ENCODE measurements at places on chromosomes 1 and 21. TPM values are rescaled to one million over a fixed set of nuclear protein-coding genes. Genes with fewer than 3 reads are reported as not detected.

DNA sequence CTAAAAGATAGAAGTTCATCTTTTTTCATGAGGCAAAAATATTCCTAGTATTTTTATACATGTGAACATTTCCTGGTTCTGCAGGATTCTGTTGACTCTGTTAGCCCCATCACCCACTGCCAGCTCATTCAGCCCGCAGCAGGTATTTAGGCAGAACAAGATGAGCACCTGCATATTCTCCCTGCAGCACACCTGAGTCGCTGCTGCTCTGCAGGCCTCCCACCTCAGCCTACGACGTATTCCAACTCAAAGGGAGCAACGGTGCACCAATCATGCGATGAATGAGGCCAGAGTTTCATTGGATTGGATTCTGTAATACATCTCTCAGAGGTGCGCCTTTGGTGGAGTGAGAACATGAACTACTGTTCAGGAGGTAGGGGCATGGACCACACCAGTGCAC is 87.6 kb downstream of the CNIH3 start:
- no peak for DNase-seq

GRCh38 chr21:27561116-27561515 is 594.2 kb upstream of the ADAMTS5 start:
- DNase-seq = no peak

DNA sequence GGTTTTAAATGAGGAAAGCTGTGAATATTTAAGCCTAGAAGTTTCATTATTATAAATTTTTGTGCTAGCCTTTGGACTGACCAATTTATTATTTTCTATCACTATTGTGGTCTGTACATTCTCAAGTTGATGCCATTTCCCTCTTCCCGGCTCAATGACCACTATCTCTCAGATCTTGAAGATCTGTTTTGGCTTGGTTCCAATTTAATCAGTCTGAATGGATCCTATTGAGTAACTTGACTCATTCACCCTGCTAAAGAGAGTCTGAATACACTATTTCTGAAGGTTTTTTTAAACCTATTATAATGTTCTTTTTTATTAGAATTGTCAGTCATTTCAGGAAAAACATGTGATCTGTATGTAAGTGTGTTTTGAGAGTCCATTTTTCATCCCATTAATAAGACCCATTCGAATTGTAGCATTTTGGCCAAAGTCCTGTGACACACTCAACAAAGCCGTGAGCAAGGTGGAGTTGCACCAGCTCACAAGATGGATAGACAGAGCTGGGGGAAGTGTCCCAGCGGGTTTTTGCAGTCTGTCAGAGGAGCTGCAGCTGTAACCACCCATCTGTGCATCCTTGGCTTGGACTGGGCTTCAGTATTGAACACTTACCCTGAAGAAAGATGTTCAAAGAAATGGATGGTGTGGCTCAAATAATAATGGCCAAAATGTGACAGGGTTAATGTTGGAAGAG is 145.6 kb downstream of the NFIA start:
- no peak for DNase-seq

- no peak for DNase-seq
These were observed 55.5 kb downstream of the CASQ2 start for GRCh38 chr1:115712911-115713609.

DNA sequence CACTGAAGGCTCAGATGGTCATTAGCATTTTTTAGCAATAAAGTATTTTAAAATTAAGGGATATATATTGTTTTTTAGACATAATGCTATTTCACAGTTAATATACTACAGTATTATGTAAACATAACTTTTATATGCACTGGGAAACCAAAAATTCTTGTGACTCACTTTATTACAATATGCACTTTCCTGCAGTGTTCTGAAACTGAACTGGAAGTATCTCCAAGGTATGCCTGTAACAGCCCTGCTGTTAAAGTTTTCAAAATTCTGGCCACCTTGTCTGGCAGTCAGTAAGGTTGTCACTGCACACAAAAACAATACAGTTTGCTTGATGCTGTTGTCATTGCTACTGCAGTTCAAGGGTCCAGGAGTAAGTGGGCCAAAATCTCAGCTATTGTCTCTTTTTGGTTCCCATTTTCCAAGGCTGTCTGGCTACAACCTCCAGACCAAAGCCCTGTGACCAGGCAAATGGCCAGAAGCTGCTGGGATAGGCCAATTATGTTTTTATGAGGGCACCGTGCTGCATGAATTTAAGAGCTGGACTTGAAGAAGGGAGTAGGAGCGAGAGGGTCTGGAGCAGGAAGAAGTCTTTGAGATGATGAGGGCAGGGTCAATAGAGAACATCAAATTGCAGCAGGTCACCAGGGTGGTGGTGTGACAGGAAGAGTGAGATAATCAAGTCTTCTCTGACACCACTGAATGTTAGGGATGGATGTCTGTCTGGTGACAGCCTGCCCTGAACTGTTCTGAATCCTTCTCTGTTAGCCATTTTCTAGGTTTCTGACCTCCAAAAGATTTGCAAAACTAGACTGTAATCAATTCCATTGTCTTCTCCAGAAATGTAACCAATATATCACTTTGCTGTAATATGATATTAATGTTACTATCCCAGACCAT is 82.3 kb upstream of the CACHD1 start:
- DNase-seq = no peak

- no peak for DNase-seq
These were observed 142.3 kb upstream of the KCNE2 start for GRCh38 chr21:34221331-34222030.

- DNase-seq = no peak
These were observed 9.0 kb downstream of the GNG4 start for GRCh38 chr1:235640580-235640979.

GRCh38 chr1:158163000-158163947 is 17.4 kb upstream of the CD1D start:
- no peak for DNase-seq

DNA sequence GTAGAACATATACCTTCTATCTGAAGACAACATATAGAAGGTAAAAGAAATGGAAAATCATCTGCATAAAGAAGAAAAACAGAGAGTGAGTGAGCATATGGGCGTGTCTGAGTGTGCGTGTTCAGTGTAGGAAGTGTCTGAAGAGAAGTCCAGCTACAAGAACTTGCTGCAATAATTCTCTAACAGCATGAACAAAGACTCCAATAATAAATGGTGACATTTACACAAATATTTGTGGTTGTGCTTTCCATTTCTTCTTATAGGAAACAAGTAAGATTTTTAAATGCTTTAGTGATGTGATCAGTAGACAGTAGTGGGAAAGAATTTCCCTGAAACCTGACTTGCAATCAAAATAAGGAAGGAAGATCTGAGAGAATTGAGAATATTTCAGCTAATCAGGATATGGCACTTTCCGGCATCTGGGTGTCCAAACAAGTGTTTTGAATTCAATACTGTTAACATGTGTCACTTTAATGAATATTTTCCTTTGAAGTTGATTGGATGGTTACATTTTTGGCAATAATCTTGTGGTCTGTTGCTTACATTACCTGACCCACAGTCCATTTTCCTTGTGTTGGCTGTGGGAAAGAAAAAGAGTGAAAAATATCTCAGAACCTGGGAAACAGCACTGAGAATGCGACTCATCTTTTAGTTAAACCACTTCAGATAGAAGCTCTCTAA is 154.0 kb downstream of the TGFB2 start:
- DNase-seq = no peak

GRCh38 chr1:184650177-184650866 is 104.3 kb downstream of the EDEM3 start:
- no peak for DNase-seq

DNA sequence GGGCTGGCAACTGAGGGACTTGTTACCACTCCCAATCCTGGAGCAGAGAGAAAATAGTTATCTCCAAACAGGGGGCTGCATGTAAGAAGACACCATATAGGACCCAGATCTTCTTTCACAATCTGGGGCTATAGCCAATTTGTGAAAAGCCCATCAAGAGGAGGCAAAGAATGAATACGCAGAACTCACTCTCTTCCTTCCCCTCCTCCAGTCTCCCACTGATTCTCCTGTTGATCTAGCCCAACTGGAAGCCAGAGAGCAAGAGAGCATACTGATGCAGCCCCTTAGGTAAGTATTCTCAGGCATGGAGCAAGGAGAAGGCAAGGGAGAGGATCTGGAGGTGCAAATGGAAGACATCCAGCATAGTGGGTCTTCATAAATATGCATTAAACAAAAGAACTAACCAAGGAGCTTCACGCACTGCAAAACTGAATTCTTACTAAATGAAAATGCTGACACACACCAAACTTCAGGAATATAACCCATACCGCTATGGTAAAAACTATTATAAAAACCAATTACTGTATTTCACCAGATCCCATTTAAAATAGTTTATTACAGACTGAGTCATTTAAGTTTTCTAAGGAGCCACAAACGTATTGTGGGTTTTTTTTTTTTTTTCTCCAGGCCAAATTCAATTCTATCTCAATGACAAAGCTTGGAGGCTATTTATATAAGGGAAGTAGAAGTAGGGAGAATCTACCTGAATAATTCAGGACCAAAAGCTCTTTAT is 15.5 kb upstream of the HMGB4 start:
- DNase-seq = no peak

DNA sequence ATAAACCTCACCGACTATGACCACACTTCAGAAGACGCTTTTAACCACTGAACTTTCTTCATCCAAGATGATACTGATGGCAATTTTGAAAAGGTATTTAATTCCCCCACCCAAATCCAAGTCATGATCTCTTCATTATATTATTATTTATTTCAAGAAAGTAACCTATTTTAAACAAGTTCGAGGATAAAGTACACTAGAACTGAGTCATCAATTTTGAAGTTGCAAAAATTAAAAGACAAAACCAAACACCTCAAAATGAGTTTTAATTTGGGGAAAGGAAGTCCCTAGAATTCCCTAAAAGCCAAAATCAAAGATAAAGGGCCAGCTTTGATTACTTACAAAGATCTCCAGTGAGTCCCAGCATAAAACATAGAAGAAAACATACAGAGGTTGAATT is 55.4 kb upstream of the RAP1GAP start:
- DNase-seq = no peak

DNA sequence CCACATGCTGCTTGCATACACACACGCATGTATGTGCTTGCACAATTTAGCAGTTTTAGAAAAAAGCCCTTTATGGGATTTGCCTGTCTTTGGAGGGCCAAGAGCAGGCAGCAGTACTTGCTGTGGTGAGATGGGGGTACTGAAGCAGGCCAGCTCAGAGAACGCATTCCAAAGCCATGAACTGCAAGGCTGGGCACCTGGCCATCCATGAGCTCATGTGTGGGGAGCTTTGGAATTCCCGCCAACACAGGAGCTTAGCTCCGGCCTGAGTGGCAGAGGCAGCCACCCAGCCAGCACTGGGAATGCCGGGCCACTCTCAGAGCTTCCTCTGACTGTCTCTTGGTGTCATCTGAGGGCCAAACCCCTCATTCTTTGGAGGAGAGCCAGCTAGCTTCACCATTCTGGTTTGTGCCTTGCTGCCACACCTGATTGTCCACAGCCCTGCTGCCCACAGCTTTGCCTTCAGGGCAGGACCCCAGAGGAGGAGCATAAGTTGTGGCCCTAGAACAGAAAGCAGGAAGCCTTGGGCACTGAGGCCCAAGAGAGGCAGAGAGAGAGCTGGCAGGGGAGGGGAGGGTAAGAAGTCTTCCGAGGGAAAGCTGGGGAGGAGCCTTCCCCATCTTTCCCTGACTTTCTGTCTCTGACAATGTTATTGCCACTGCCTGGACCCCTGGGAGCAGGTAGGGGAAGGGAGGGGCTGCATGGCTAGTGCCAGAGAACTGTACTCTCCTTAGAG is 92.1 kb upstream of the POU3F1 start:
- peak; percentile 53 for DNase-seq

- DNase-seq = no peak
These were observed 11.3 kb upstream of the ADORA1 start for GRCh38 chr1:203116091-203116820.

DNA sequence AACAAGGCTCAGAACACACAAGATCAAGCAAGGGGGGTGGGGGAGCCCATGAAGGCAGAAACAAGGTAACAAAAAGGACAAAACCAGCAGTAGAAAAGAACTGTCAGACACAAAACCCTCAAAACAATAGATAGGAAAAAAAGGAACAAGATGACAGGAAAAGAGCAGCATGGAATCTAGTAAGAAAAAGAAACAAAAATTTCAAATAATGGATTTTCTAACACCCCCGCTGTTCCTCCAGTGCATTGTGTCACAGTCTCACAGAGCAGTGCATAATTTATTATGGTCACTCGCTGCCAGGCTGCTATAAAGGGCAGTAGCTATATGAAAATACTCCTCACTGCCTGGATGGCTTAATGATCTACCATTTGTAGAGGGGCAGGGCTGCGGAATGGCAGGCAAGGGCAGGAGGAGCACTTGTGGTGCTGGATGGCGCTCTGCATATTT is 567.9 kb downstream of the DPYD start:
- no peak for DNase-seq

DNA sequence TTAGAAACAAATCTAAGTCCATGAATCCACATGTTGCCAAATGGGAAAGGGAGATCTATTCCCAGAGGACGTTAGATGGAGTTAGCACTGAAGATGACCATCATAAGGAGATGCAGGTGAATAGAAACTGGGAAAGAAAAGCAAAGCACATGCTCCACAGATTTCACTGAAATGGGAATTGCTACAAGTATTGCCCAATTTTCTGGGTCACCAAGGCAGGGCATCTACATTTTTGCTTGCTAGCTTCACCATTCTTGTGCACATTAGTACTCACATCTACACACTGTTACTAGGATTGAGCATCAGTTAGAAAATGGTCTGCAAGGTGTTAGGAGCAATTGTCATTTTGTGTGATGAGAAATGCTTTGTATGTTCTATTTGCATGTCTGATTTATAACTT is 99.1 kb downstream of the JAK1 start:
- DNase-seq = no peak

DNA sequence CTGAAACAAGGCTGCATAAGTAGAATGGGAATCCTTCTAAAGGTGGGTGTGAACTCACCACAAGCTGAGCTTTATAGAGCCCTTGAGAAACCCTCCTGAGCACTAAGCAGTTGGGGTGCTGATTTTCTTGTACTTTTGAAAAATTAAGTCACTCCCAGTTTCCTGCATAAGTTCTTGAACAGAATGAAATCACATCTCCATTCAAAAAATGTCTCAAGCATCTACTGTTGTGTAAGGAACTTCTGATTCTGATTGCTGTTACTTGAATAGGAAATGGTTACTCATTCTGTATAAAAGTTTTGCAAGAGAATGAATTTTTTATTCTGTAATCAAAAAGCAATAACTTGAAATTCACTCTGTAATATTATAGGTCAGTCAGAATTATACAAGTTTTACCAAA is 50.8 kb upstream of the WNT2B start:
- no peak for DNase-seq

DNA sequence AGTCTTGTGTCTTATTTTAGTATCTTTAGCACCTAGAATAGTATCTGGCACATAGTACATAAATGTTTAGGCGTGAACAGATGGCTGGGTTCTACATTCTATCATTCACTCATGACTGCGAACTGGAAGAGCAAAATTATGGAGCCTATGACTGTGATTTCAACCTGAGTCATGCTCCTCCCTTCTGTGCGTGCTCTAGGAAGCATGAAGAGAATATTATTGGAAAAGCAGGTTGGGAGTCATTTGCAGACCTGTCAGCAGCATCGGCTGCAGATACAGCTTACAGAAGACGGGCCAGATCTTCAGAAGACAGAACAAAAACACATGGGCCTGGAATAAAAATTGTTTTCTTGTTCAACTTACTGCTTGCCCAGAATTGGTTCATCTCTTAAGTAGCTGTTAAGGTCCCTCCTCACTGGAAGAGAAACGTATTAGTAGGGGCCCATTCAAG is 344.0 kb upstream of the USP24 start:
- no peak for DNase-seq

The ARMH1 gene
- total RNA-seq = 1.2 TPM

The G0S2 gene
- total RNA-seq = 1,296 TPM

The PRELP gene
- total RNA-seq = 80.8 TPM

The HSF2BP gene
- 0.94 TPM for total RNA-seq

The TMEM269 gene
- not detected for total RNA-seq

The ITGB2 gene
- 581 TPM for total RNA-seq

The C4BPA gene
- not detected for total RNA-seq

The SUSD4 gene
- 0.38 TPM for total RNA-seq

The S100A2 gene
- total RNA-seq = 1.3 TPM
